ENCODE measurements at places on chromosomes 1 and 21. TPM values are rescaled to one million over a fixed set of nuclear protein-coding genes. Genes with fewer than 3 reads are reported as not detected.

TMEM125 gene
- 0.32 TPM for total RNA-seq

MYCL gene
- total RNA-seq, result 35.1 TPM

DPYD gene
- total RNA-seq, result 84.3 TPM

- no peak for DNase-seq
Observed at GRCh38 chr21:39209334-39209688, 26.1 kb upstream of the PSMG1 start.

DNA sequence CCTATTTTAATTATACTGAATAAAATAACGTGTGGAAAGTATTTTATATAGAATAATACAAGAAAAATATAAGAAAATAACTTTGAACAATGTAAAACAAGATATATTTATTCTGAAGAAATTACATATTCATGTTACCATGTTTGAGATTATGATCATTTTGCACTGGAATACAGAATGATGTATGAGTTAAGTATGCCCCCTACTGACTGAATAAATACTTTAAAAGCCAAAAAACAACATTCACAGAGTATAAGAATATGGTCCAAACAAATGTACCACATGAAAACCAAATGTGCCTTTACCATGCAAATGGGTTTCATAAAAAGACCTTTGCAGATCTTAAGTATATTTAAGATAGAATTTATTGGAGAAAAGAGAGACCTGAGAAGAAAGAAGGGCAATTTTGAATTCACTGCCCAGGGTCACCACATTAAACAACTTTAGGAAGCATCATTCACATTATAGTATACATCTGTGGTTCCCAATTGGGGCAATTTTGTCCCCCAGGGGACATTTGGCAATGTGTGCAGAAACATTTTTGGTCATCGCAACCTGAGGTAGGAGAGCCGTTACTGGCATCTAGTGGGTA, 136.6 kb upstream of the GFI1 start:
- no peak for DNase-seq

DNA sequence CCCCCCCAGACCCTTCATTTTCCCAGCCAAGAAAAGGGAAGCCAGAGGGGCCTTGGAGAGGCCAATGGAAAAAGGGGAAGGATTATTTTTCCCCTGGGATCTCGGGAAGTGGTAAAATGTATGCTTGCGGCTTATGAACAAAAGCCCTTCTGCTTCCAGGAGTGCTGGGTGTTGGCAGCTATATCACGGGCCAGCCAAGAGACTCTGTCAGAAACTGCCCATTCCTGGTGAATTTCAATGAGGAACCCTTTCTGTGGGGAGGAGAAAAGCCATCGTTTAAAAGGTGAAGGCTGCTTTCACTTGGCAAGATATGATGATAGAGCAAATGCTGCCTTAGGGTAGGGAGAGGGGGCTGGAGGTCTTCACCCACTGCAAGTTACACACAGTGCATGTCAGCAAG, 69.7 kb upstream of the ZC3H12A start:
- DNase-seq, result no peak

DNA sequence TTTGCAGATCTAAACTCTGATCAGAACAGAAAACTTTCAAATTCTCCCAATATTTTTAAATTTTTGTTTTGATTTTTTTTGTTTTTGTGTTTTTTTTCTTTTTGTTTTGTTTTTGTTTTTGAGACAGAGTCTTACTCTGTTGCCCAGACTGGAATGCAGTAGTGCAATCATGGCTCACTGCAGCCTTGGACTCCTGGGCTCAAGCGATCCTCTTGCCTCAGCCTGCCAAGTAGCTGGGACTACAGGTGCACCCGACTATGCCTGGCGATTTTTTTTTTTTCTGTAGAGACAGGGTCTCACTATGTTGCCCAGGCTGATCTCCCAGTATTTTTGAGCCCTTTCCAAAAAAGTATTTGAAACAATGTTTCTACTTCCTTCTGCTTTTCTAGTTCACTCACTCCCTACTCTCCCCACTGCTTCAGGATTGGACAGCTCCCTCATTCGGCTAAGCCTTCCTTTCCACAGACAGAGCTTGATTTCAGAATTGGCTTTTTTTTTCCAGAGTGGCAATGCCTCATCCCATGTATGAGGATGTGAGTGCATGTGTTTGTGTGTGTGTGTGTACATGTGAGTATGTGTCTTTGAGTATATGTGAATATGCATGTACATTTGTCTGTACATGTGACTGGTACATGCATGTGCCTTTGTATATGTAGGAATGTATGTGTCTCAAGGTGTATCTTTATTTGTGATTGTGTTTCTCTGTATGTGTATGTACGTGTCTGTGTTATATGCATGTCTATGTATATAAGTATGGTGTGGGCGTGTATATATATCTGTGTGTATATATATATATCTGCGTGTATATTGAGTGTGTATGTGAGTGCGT, 11.9 kb downstream of the LHX4 start:
- DNase-seq, result no peak

- DNase-seq, result no peak
Observed at GRCh38 chr1:165755393-165756010, 13.2 kb downstream of the TMCO1 start.

- DNase-seq, result no peak
Observed at GRCh38 chr21:42779431-42779861, 99.9 kb downstream of the WDR4 start.

DNA sequence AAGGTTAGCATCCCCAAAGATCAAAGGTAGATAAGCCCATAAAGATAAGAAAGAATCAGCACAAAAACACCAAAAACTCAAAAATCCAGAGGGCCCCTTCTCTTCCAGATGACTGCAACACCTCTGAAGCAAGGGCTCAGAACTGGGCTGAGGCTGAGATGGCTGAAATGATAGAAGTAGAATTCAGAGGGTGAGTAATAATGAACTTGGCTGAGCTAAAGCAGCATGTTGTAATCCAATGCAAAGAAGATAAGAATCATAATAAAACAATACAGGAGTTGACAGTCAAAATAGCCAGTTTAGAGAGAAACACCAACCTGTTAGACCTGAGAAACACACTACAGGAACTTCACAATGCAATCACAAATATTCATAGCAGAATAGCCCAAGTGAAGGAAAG, 406.9 kb upstream of the CXADR start:
- DNase-seq, result no peak

DNA sequence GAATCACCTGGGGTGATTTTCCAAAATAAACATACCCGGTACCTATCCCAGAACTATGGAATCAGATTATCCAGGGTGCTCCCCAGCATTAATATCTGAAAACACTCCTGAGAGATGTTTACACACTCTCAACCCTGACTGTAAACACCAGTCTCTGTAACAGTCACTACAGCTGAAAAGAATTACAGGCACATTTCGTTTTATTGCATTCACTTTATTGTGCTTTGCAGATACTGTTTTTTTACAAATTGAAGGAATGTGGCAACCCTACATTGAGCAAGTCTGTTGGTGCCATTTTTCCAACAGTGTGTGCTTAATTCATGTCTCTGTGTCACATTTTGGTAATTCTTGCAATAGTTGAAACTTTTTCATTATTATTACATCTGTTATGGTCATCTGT, 31.8 kb downstream of the HSF2BP start:
- no peak for DNase-seq
